Activated T-cell treated with anti-CD3 and anti-CD28 coated beads, Interleukin-2, amount 50 U/mL, for 4 hours (primary cell): ENCODE measurements at places on chromosomes 2 and 18. TPM values are rescaled to one million over a fixed set of nuclear protein-coding genes. Genes with fewer than 3 reads are reported as not detected.

DNA sequence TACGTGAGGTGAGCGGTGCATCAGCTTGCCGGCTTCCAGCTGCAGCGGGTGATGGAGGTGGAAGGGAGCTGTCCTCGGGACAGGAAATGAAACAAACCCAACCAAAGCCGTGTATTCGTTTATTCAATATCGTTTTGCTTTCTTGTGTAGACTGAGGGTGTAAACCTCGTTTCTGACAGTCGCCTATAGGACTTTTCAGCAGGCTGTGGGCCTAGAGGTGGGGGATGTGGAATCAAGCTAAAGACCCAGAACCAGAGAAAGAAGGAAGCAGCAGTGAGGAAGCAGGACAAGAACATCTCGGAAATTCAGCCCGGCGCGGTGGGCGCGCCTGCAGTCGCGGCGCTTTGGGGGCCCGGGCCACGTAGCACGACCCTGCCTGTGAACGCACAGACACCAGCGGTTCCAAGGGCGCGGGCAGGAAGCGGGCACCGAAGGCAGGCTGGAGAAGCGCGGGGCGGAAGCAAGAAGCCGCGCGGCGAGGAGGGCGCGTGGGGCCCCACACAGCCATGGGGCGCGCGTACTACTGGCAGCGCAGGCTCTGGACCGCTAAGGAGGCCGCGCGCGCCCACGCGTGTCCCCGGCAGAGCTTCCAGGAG, 755 bp upstream of the ATP9B start:
- peak; percentile 32 for DNase-seq

The ZNF396 gene
- 0.29 TPM for total RNA-seq

The TNFRSF11A gene
- total RNA-seq: 2.9 TPM

The CYB5A gene
- total RNA-seq: 40.6 TPM

The ITGAV gene
- 4.0 TPM for total RNA-seq

GRCh38 chr18:54086046-54086802, 138.2 kb downstream of the MBD2 start:
- DNase-seq: no peak

The FRZB gene
- total RNA-seq: not detected

GRCh38 chr18:32881009-32881408, 108.2 kb upstream of the KLHL14 start:
- DNase-seq: no peak

DNA sequence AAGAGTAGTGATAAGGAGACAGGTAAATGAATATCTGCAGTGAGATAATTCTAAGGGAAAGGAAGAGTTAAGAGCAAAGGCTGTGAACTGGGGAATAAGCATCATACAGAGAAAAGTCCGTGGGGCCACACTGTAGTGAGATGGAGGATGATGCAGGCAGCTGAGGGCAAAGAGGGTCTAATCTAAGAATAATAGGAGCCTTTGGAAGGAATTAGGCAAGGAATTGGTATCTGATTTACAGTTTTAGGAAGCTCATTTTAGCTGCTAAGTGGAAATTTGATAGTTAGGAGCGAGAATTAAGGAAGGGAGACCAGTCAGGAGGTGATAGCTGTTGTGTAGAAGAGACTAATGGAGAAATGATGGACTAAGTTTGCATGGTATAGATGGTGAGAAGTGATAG, 43.5 kb downstream of the KIF5C start:
- no peak for DNase-seq

DNA sequence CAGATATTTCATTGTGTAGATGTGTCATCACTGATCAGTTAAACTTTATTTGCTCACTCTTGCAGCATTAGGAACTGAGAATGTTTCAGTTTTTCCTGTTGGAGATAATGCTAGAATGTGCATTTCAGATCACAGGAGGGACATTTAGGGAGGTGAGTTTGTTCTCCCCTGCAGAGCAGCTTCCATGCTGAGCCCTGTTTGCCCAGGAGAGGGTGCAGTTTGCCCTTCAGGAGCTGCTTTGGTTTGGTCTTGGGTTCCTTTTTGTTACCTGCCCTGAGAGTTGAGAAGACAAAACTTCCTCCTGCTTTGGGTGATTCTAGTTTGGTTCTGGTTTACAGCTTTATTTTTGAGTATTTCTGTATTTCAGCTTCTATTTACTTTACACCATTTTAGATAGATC, 49.9 kb downstream of the DGKD start:
- peak; percentile 64 for DNase-seq

The C2orf15 gene
- 0.40 TPM for total RNA-seq

The RNF181 gene
- 87.8 TPM for total RNA-seq

The CD8B2 gene
- total RNA-seq: 0.21 TPM

- DNase-seq: no peak
These were observed 9.3 kb downstream of the NFE2L2 start for GRCh38 chr2:177255227-177255601.

The DNER gene
- not detected for total RNA-seq

The GCKR gene
- total RNA-seq: not detected

DNA sequence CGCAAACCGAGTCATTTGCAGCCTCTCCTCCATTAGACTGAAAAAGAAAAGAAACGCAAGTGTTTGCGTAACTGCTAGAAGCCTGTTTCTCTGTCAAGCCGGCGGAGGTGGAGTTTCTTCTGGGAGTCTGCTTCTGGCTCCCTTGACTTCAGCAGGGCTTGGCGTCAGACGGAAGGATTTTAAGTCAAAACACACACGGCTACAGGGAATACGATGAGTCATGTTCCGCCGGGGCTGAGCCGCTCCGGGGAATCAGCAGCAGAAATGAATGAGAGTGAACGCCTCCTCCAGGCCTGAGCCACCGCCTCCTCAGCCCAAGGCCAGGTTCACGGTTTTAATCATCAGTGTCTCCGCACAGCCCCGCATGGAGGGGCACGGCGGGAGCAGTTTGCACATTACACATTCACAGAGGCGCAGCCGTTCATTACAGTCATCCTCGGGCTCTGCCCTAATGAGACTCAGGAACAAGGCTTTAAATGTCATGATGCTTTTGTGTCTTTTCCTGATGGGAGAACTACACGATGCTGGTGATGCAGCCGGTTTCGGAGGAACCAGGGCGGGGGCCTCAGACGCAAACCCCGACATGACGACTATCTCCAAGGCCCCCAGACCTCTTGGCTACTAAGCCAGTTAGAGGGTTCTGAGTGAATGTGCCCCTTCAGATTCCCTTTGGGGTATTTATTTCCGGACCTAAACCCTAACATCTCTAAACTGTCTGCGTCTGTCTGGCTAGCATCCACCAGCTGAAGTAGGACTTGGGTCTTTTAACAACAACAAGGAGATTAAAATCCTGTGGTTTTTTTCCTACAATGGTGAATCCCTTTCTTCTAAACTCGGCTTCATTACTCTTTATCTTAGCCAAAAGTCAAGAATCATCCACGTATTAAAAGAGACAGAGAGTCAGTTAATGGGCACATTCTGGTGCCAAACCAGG, 11.1 kb upstream of the SCG2 start:
- DNase-seq: no peak

The RAB6C gene
- total RNA-seq: not detected

The VSNL1 gene
- total RNA-seq: not detected

- no peak for DNase-seq
These were observed 79.7 kb downstream of the EHBP1 start for GRCh38 chr2:62785216-62785615.

- no peak for DNase-seq
These were observed 2.7 kb downstream of the CDCA7 start for GRCh38 chr2:173357346-173357745.

DNA sequence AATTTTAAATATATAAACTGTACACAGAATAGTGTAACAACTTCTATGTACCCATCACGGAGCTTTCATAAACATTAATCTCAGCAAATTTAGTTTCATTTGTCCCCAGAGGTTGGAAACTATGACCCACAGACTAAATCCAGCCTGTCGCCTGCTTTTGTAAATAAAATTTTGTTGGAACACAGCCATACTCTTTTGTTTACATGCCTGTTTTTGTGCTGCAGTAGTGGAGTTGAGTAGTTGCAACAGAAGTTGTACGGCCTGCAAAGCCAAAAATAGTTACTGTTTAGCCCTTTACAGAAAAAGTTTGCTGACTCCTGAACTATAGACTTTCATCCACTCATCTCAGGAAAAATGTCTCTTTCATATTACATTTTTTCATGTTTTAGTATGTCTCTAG, 39.8 kb downstream of the RBM45 start:
- no peak for DNase-seq

The WNT10A gene
- 1.4 TPM for total RNA-seq

The DQX1 gene
- total RNA-seq: 0.30 TPM

The NGEF gene
- total RNA-seq: 0.37 TPM

The CCDC148 gene
- total RNA-seq: 0.14 TPM

- no peak for DNase-seq
These were observed 260.6 kb downstream of the CLIP4 start for GRCh38 chr2:29375843-29376242.

DNA sequence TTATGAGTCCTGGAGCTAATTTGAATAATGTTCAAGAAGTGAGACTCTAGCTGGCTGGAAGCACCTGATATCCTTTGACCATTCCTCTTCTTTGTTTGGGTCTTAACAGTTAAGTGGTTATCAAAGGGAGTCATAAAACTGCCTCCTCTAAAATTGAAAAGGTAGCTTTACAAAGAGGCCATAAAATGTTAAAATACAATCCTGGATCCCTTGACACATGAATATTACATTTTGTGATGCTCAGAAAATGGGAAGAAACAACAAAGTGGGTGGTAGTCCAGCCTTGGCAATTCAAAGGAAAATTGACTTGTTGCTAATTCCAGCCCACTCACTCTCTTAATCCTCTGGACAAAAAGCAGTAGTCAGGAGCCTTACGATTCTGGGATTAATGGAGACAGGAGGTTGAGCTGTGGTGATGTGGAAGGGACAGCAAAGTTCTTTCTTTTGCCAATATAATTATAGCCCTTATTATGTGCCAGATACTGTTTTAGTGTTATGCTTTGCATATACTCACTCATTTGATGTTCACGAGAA, 339.2 kb downstream of the PDE11A start:
- no peak for DNase-seq

- no peak for DNase-seq
These were observed 161.2 kb upstream of the SIX2 start for GRCh38 chr2:45170191-45171135.

DNA sequence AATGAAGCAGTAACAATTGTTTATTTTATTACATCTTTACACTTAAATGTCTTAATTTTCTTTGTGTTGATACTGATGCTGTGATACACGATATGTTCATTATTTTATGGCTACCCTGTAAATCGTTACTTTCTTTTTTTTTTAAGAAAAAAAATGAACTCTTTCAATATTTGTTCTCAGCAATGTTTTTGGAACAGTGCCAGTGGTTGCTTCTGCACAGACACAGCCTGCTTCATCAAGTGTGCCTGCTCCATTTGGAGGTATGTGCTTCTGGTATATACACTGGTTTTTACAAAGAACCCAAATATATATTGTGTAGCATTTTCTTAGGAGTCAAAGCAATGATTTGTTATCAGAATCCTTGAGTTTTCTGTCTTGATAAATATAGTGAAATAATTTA, 62.2 kb upstream of the SCYGR2 start:
- no peak for DNase-seq
